Stimulated activated CD8-positive, alpha-beta memory T cell treated with anti-CD3 and anti-CD28 coated beads, Interleukin-15, amount 100 ng/mL, for 24 hours (primary cell): ENCODE measurements at places on chromosomes 4 and X.

GRCh38 chr4:47817275-47817674, 20.6 kb downstream of the CORIN start:
- no peak for DNase-seq

- no peak for DNase-seq
Observed at GRCh38 chrX:148517176-148517575, 16.8 kb downstream of the AFF2 start.

DNA sequence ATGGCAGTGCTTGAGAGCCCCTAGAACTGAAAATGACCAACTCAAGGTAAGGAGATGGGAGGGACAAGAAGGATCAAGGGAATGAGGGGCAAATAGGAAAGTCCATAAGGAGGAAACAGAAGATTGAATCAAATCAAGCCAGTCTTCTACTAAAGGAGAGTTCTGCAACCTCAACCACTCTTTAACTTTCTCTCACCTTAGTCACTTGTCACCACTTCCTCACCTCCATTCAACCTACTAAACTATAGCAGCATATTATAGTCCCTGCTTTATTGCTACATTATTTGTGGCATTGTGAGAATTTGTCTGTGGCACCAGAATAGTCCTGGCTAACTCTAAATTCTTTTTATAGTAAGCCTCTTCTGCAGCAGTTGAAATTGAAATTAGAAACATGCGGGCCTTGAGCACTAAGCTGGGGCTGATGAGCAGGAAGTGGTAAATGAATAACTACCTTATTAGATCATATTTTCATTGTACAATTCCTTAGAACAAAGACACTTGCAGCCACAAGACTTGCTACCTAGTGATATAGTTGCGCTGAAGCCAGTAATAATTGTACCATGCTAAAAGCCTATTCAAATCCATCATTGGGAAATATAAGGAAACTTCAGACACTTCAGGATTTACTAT, 336.9 kb downstream of the ZNF674 start:
- DNase-seq, result no peak

DNA sequence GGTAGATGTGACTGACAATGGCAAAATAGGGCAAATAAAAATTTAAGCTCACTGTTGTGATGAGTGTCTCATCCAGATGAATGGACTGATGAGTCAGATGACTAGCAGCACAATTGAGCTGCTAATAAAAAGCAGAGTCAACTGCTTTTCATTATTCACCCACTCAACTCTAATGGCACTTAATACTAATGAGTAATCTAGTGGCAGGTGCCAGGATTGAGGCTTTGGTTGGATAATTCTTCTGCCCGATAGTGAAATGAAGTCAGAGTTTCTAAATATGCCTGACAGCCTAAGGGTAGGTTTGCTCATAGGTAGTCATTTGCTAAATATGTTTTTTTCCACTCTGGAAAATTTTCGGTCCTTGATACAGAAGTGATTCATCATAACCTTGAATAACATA, 10.4 kb downstream of the OGT start:
- no peak for DNase-seq

GRCh38 chr4:77197831-77198230, 40.8 kb downstream of the CCNG2 start:
- no peak for DNase-seq

GRCh38 chrX:73944563-73944908, 359.4 kb upstream of the ZCCHC13 start:
- no peak for DNase-seq

- no peak for DNase-seq
Observed at GRCh38 chrX:134931550-134931949, 59.2 kb upstream of the SMIM10 start.

GRCh38 chrX:23945206-23945605, 37.4 kb downstream of the CXorf58 start:
- no peak for DNase-seq

GRCh38 chr4:32133141-32133540, 1413.0 kb downstream of the PCDH7 start:
- no peak for DNase-seq

- DNase-seq, result no peak
Observed at GRCh38 chr4:40244606-40245005, 47.8 kb downstream of the RHOH start.

GRCh38 chr4:63393544-63393943, 1015.7 kb downstream of the TECRL start:
- DNase-seq, result no peak

DNA sequence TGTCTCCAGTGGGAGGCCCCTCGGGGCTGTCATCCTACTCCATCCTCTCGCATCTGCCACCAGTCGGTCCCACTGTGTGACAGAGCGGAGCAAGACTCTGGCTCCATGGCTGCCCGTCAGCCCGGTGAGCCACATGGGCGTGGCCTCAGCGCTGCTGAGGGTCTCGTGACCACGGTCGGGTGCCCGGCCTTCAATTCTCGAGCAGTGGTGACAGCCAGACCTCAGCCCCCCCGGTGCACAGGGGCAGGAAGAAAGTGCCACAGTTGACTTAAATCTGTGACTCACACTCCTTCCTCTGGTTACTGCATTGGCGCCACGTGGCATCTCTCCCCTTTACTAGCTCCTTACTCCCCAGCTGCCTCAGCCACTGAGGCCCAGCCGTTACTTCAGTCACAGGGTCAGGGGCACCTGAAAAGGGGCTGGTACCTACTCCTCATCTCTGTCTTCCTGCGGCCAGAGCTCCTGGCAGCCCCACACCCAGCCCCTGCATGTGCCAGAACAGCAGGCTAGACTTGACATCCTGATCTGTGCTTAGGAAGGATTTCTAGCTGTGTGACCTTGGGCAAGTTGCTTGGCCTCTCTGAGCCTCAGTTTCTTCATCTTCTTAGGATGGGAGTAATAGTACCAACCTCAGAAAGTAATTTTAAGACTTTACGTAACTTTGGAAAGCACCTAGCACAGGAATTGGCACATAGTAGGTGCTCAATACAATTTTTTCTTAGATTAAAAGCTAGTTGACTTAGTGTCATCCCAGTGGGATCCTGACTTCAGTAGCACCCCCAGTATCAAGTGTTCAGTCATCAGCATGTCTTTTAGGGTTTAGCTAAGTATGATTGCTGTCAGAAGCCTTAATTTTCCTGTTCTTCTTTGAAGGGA, 66.1 kb downstream of the TNIP2 start:
- DNase-seq, result no peak

- no peak for DNase-seq
Observed at GRCh38 chr4:18366892-18367291, 345.3 kb upstream of the LCORL start.

- DNase-seq, result no peak
Observed at GRCh38 chrX:111352424-111352823, 59.6 kb downstream of the DCX start.
